HS-27A (cell line): ENCODE measurements at places on chromosomes 7 and 10.

DNA sequence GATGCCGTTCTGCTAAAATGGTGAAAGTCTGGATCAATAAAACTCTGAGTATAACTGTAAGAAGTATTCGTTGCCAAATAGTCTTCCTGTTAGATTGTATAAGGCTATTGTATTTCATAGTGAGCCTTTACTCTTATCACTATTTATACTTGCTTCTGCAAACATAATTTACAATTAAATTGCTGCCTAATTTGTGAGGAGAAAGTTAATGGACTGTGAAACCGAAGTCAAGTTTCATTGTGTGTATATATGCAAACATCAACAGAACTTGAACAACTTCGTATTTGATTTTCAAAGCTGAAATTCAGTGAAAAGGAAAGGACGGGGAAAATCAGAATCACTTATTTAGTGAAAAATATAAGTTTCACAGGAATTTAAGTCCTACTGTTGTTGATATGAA lies 135.9 kb upstream of the CCDC6 start:
- no peak for DNase-seq

DNA sequence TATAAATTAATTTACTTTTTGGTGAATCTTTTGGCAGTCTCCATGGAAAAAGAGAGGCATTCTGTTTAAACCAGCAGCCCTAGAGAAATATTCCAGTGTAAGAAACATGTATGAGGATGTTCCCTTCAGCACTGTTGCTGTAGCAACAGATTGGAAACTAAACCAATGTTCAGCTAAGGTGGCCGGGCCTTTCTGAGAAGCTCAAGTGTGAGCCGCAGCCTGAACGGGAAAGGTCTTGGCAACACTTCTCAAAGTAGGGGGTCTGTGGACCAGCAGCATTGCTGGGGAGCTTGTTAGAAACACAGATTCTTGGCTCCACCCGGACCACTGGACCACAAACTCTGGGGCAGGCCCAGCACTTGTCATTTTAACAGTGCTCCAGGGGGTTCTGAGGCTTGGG lies 36.2 kb downstream of the RAMP3 start:
- DNase-seq, result no peak

DNA sequence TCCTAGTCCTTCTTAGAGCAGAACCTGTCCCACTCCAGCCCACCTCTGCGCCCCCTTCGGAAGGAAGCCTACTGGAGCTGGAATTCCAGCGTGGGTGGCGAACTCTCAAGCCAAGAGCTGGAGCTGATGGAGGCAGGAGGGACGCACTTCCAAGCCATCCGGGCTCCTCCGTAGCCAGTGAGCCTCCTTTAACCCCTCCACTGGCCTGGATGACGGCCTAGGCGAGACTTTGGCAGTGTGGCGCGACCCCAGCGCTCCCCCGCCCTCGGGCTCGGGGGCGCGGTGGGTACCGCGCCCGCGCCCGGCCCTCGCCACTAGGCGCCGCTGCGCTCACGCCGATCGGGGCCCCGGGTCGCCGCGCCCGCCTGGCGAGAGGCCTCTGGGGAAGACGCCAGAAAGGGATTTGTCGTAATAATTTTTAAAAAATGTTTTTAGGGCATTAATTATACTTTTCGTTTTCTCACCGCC lies 5.1 kb upstream of the EMX2 start:
- no peak for DNase-seq

DNA sequence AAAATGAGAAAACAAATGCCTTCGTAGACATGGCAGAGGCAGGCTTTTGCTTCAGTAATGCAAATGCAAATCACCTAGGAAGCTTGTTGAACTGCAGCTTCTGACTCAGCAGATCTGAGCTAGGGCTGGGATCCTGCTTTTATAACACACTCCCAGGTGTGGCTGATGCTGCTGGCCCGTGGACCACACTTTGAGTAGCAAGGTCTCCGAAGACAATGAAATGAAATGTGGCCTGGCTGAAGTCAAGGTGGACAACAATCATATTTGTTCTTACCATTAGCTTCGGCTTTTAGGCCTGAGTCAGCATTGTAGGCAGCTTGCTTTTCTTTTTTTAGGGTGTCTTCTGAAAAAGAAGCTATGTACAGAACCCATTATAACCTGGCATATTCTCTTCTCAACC lies 26.3 kb downstream of the COL17A1 start:
- DNase-seq, result no peak

DNA sequence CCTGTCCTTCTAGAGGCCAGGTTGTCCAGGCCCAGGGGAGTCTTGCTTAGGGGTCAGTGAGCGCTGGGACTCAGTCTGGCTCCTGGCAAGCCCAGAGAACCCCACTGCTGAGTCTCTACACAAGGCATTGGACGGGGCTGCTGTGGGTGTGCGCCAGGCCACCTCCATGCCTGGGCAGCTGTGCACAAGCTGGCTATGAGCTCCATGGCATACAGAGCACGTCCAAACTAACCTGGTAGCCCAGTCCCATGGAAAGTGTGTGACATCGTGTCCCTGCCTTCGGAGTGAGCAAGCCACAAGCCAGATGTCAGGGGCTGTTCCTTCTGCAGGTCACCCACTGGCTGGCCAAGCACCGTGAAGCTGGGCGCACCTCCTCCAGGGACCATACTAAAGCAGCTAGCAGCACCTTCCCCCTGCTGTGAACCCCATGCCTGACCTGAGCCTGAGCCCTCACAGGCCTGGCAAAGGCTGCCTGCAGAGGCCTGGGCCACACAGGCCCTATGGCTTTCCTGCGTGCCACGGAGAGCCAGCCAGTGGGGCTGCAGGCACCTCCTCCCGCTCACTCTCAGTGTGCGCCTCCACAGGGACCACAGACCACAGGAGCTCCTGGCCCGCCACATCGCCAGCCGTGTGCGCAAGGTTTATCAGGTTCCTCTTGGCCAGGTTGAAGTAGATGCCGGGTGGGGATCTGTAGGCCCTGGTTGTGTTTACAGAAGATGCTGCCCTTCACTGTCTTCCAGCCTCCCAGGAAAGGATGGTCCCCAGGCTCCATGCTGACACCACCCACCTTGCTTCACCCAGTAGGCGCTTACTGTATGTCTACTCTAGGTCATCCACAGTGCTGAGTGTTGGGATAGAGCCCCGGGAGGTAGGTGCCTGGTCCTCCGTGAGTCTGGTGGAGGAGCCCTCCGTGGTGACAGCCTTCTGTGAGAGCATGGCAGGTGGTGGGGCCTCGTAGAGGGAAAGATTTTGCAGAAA lies 219.7 kb downstream of the EBF3 start:
- DNase-seq, result no peak

GRCh38 chr7:39647816-39648215 lies 24.4 kb downstream of the RALA start:
- DNase-seq, result no peak

DNA sequence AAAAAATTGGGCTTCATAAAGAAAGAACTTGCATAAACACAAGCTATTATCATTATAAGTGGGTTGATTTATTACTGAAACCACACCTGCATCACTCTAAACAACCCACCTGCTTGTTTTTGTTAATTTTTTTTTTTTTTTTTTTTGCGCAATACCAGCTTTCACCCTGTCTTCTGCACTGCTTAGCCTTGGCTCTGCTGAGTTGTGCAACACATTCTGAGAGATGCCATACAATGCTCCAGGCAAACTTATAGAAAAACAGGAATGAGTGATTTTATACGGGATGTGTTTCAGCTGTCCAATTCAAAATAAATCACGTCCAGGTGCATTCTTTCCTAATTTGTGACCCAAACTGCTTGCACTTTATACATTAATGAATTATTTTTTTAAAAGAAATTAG lies 923.6 kb downstream of the GATA3 start:
- no peak for DNase-seq

GRCh38 chr10:103193820-103194529 lies 903 bp upstream of the NT5C2 start:
- DNase-seq, result no peak

GRCh38 chr7:105487579-105488571 lies 34.2 kb downstream of the PUS7 start:
- DNase-seq, result no peak

DNA sequence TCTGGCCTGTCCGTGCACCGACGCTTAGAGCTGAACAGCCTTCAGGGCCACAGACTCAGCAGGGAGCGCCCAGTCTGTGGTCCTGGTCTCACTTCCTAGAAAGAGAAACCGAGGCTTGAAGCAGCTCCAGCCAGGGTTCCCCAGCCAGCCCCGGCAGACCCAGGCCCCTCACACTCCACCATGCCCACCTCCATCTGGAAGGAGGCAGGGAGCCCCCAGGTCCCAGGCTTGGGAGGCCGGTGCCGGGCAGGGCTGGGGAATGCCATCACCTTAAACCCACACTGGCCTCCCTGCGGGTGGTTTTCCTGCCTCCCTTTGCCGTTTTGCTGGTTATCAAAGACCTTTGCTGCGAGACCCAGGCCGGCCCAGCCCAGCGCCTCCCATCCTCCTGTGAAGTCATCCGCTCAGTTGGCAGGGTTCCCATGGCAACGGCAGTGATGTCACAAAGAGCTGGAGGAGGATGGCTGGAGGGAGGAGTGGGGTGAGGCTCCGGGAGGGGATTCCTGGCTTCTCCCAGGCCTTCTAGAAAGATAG lies 24.0 kb downstream of the ELFN1 start:
- no peak for DNase-seq

- DNase-seq, result no peak
Observed at GRCh38 chr7:18829858-18830285, 287.6 kb downstream of the TWIST1 start.

- DNase-seq, result no peak
Observed at GRCh38 chr10:34097682-34098081, 717.4 kb downstream of the PARD3 start.

GRCh38 chr10:123359539-123359938 lies 205.3 kb downstream of the BUB3 start:
- no peak for DNase-seq

- DNase-seq, result no peak
Observed at GRCh38 chr7:139078911-139079310, 30.6 kb downstream of the ZC3HAV1 start.

DNA sequence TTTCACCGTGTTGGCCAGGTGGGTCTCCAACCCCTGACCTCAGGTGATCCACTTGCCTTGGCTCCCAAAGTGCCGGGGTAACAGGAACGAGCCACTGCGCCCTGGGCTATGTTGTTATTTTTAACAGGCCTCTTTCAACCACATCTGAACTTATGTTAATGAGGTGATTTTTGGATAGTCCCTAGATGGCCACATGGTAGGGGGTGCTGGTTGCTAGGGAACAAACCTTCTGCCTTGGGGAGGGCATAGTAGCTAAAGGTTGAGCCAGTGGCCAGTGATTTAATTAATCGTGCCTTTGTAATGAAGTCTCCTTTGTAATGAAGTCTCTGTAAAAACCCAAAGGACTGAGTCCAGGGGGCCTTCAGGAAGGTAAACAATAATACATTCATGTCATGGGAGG lies 9.1 kb downstream of the COMTD1 start:
- DNase-seq, result no peak

GRCh38 chr10:100868382-100868781 lies 44.4 kb upstream of the SLF2 start:
- no peak for DNase-seq

GRCh38 chr10:30185916-30186315 lies 126.5 kb upstream of the JCAD start:
- peak; percentile 27 for DNase-seq

DNA sequence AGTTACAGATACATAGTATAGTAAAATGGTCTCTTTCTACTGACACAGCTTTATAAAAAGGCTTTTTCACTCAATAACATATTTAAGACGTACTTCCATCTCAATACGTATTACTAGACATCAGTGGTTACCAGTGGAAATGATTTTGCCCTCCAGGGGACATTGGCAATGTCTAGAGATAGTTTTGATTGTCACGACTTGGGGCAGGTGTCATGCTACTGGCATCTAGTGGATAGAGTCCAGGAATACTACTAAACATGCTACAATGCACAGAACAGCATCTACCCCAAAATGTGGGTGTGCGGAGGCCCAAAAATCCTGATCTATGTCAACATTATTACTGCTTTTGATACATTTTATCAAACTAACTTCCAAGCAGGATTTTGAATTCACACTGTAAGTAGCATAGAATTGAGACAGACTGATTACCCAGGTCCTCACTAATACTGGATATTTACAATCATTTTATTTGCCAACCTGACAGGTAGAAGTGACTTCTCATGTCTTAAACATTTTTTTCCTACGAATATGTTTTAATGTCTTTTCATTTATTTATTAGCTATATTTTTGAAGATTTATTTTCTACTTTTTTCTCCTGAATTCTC lies 53.8 kb downstream of the HGF start:
- no peak for DNase-seq

- DNase-seq, result no peak
Observed at GRCh38 chr7:143514487-143514886, 36.8 kb downstream of the TAS2R41 start.

GRCh38 chr10:101974091-101974971 lies 81.6 kb downstream of the ARMH3 start:
- no peak for DNase-seq

DNA sequence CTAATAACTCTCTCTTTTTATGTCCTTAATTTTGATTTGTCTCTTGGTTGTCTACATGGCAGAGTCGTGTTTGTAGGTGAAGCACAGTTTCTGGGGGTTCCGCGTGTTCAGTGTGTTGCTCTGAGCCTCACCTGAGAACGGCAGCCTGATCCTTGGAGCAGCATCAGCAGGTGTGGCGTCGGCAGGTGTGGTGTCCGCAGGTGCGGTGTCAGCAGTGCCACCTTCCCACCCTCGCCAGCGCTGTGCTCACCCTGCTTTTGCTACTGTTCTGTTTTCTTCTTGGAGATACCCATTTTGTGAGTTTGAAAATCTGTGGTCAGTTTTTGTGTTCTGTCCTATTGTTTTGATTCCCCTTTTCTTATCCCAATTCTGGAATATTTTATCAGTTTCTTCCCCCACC lies 406.6 kb downstream of the GLRX3 start:
- no peak for DNase-seq

DNA sequence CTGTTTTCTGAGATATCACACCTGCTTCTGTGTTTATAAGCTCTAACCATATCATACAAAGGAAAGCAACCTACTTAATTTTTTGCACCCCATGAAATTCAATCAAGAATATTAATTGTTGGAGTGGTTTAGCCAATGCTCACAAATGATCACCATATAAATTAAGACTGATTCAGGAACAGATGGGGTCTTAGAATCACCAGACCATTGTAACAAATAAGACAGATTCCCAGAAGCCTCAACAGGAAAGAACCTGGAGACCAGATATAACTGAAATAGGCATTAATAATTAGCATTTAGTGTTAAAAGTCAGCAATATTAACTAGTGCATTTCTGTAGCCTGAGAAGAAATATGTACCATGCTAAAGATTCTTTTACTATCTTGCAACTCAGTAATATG lies 73.6 kb downstream of the SLC13A1 start:
- DNase-seq, result no peak

GRCh38 chr10:48613016-48613415 lies 8.1 kb upstream of the ARHGAP22 start:
- no peak for DNase-seq

- no peak for DNase-seq
Observed at GRCh38 chr10:122113161-122113944, 124.4 kb downstream of the TACC2 start.

DNA sequence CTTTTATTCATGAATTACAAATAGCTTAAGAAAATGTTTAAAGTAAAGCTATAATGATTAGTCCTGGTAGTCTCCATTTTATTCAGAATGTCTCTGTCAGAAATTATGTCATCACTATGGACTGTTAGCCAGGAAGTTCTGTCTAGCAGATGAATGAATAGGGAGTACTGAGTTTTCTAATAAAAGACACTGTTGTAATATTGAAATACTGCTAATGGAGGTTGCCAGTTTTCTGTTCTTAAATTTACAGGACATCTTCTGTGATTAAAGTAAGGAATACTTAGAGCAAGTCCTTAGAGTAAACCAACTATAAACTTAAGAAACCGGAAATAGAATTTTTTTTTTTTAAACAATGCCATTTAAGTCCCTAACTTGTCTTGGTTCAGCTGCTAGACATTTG lies 309.8 kb downstream of the ADK start:
- no peak for DNase-seq

- no peak for DNase-seq
Observed at GRCh38 chr10:2124135-2124534, 386.8 kb upstream of the ADARB2 start.
